AG20443 (cell line): ENCODE measurements at places on chromosomes 6 and 20.
A peak's percentile ranks its signal among the peaks of the same experiment; 100 is the strongest.

DNA sequence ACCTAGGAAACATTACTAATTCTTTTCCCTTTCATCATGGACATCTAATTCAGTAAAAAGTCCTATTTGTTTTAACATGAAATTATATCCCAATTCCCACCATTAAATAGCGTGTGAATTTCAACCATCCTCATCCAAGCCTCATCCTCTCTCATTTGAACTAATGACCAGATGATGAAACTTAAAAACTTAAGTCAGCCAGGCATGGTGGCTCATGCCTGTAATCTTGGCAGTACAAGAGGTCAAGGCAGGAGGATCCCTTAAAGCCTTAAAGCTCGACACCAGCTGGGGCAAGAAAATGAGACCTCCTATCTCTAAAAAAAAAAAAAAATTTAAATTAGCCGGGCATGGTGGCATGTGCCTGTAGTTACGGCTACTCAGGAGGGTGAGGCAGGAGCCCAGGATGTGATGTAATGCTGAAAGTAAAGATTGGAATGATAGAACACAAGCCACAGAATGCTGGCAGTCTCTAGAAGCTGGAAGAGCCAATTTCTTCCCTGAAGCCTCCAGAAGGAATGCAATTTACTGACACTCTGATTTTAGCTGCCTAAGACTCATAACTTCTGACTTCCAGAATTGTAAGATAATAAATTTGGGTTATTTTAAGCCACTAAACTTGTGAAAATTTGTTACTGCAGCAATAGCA is 27.1 kb upstream of the HAO1 start:
- peak; percentile 65 for DNase-seq

DNA sequence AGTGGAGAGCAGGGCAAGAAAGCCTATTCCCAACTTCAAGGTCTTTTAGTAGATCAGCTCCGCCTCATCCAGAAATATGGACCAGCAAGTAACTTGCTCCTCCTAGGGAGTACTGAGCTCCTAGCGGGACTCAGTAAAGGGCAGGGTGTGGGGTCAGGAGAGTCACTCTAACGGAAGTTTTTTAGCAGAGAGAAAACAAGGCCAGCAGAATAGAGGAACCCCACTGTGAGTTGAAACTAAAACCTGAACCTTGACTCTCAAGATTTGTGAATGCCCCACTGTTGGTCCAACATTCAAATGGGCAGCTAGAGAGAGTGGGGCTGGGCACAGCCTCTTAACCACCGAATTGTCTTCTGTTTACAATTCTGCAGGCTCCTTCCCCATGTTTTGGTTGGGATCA is 244.8 kb downstream of the FARS2 start:
- no peak for DNase-seq

DNA sequence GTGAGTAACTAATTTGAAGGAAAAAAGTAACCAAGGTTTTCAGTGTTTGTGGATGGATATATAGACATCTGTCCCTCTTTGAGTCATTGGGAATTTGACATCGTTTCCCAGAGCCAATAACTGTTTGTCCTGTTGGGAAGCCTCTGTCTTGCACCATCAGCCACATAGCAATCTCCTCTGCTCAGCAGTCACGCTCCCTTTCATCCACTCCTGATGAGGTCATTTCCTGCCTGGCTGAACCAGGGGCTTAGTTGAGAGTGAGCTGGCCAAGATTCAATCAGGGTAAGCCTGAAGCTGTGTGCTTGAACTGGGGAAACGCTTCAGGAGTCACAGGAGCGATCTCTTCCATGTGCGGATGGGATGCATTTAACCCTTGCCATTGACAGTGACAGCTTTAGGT is 121.5 kb upstream of the FOXQ1 start:
- DNase-seq: peak; percentile 94

GRCh38 chr6:17393892-17394631 is 667 bp downstream of the CAP2 start:
- peak; percentile 86 for DNase-seq

GRCh38 chr6:157653521-157653920 is 169.5 kb upstream of the SNX9 start:
- no peak for DNase-seq

DNA sequence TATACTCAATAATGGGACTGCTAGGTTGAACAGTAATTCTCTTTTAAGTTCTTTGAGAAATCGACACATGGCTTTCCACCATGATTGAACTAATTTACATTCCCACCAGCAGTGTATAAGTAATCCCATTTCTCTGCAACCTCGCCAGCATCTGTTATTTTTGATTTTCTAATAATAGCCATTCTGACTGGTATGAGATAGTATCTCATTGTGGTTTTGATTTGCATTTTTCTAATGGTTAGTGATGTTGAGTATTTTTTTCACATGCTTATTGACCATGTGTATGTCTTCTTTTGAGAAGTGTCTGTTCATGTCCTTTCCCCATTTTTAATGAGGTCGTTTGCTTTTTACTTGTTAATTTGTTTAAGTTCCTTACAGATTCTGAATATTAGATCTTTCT is 66.5 kb downstream of the STK4 start:
- DNase-seq: no peak

- no peak for DNase-seq
Observed at GRCh38 chr6:3808199-3808598, 41.0 kb upstream of the FAM50B start.

GRCh38 chr6:88166493-88167351 is 575 bp upstream of the CNR1 start:
- peak; percentile 12 for DNase-seq

- DNase-seq: no peak
Observed at GRCh38 chr6:37479266-37479854, 20.3 kb downstream of the CCDC167 start.
